ENCODE measurements at places on chromosomes 7 and 10. TPM values are rescaled to one million over a fixed set of nuclear protein-coding genes. Genes with fewer than 3 reads are reported as not detected.

AGK gene
- 33.9 TPM for total RNA-seq

OPN4 gene
- not detected for total RNA-seq

JMJD1C gene
- 93.3 TPM for total RNA-seq

C10orf62 gene
- total RNA-seq, result not detected

MARVELD1 gene
- total RNA-seq, result 78.3 TPM

GIMAP2 gene
- 26.2 TPM for total RNA-seq

FAM25G gene
- total RNA-seq, result not detected

PAPSS2 gene
- total RNA-seq, result 93.2 TPM

SUGCT gene
- 2.2 TPM for total RNA-seq

ACBD7 gene
- total RNA-seq, result 2.8 TPM

OIT3 gene
- total RNA-seq, result not detected

PIP gene
- total RNA-seq, result not detected

TMEM184A gene
- not detected for total RNA-seq

OR2A1 gene
- total RNA-seq, result not detected

AGAP5 gene
- total RNA-seq, result 6.9 TPM

GTPBP4 gene
- total RNA-seq, result 68.9 TPM

LRRC18 gene
- total RNA-seq, result not detected

ABCF2 gene
- total RNA-seq, result 61.6 TPM

HSPA12A gene
- 0.30 TPM for total RNA-seq

BEND7 gene
- total RNA-seq, result 31.7 TPM

GALNT17 gene
- not detected for total RNA-seq

TRPV5 gene
- total RNA-seq, result not detected

MSRB2 gene
- total RNA-seq, result 16.2 TPM

FBXL13 gene
- 4.6 TPM for total RNA-seq

PNLIPRP3 gene
- not detected for total RNA-seq

C10orf67 gene
- total RNA-seq, result not detected

PLXNA4 gene
- 20.4 TPM for total RNA-seq

SLC13A1 gene
- not detected for total RNA-seq

AOAH gene
- total RNA-seq, result not detected

ABI1 gene
- 58.8 TPM for total RNA-seq

BMPR1A gene
- total RNA-seq, result not detected

HTRA1 gene
- 192 TPM for total RNA-seq

AKR1E2 gene
- total RNA-seq, result 8.2 TPM

PTPRN2 gene
- total RNA-seq, result 0.51 TPM

HOXA2 gene
- total RNA-seq, result 2.2 TPM

FLNC gene
- total RNA-seq, result 81.8 TPM

ADAM12 gene
- total RNA-seq, result 0.33 TPM

NEURL1 gene
- total RNA-seq, result 0.22 TPM

BAIAP2L1 gene
- 1.1 TPM for total RNA-seq

BMS1 gene
- 22.4 TPM for total RNA-seq

CUBN gene
- total RNA-seq, result 3.0 TPM

PILRA gene
- 1.3 TPM for total RNA-seq

OPN1SW gene
- not detected for total RNA-seq

ITGB8 gene
- 6.5 TPM for total RNA-seq

FOXP2 gene
- total RNA-seq, result 3.3 TPM
